NCI-H774 (cell line): ENCODE measurements at places on chromosomes 11 and 22.

DNA sequence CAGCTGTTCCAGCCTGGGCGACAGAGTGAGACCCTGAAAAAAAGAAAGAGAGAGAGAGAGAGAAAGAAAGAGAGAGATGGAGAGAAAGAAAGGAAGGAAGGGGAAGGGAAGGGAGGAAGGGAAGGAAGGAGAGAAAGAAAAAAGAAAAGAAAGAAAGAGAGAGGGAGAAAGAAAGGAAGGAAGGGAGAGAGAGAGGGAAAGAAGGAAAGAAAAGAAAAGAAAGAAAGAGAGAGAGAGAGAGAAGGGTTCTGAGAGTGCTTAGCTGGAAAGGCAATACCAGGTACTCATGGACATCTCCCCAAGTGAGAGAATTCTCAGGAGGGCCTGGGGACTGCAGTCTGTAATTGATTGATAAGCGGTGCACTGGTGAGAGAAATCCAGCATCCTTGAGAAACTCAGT lies 12.8 kb upstream of the PRAME start:
- DNase-seq = no peak

GRCh38 chr11:69305885-69306540 lies 12.1 kb downstream of the MYEOV start:
- DNase-seq = no peak

DNA sequence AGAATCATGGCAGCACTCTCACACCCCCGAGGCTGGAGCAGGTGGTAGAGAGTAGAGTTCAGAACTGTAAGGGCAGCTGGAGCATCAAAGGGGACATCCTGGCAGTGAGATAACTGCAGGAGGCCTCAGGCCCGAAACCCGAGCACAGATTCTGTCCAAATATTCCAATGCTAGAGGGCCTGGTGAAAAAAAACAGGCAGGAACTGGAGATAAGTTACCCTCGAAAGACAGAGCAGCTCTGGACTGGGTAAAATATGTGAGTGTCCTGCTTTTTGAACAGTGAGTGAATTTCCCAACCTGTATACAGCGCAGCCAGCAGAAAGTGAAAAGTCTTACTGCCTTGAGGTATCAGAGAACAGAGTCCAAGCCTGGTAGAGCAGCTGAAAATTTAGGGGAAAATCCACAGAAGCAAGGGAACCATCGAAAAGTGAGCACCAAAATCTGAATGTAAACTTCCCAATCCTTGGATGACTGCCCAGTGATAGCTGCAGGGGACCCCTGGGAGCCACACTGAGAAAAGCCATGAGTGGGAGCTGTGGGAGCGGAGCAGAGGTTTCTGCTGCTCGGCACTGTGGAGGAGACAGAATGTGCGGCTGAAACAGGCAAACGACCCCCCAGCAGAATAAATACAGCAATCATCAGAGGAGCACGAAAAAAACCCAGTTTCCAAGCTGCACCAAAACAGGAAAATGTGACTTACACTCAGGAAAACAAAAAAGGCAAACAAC lies 50.6 kb downstream of the WNT11 start:
- no peak for DNase-seq

- peak; percentile 42 for DNase-seq
These were observed 198.2 kb downstream of the SWAP70 start for GRCh38 chr11:9861860-9862725.

- no peak for DNase-seq
These were observed 4.0 kb downstream of the BSX start for GRCh38 chr11:122977470-122978298.

DNA sequence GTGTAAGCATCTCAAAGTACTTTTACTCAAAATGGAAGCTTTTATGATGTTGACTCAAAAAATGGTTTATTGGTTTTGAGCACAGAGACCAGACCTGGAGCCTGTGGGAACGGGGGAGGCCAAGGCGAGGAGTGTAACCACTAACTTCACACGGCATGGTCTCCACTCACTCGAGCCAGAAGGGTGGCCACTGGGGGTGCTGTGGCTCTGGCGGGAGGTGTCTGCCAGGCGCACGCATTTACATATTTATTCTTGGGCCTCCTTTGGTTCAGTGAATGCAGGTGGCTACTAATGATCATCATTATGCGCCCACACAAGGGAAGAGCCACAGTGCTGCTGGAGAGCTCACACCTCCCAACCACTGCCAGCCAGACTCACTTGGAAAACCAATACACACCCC lies 64.6 kb downstream of the FLRT1 start:
- peak; percentile 74 for DNase-seq

- no peak for DNase-seq
These were observed 44.1 kb upstream of the GDPD4 start for GRCh38 chr11:77345621-77346020.

DNA sequence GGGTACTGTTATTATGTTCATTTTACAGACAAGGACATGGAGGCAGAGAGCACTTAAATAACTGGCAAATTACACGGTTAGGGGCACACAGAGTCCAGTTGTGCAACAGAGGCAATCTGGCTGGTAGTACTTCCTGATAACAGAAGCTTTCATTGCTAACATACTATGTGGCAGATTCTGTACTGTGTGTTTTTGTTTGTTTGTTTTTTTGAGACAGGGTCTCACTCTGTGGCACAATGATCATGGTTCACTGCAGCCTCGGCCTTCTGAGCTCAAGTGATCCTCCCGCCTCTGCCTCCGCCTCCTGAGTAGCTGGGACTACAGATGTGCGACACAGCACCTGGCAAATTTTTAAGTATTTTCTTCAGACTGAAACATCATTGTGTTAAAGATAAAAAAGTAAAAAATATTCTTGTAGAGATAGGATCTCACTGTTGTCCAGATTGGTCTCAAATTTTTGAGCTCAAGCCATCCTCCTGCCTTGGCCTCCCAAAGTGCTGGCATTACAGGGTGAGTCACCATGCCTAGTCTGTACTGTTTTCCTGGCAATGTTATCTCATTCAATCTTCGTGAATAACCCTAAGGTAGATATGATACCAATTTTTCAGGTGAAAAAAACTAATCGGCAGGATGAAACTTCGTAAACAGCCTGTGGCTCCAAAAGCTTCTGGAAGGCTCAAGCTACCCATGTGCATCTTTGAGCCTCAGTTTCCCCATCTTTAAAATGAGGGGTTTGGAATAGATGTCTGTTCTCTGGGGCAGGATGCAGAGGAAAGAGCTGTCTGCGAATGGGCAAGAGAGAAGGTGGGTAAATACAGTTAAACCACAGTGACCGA lies 921 bp upstream of the NUCB2 start:
- DNase-seq = no peak
